ENCODE measurements at places on chromosomes 11 and 22. TPM values are rescaled to one million over a fixed set of nuclear protein-coding genes. Genes with fewer than 3 reads are reported as not detected.

DNA sequence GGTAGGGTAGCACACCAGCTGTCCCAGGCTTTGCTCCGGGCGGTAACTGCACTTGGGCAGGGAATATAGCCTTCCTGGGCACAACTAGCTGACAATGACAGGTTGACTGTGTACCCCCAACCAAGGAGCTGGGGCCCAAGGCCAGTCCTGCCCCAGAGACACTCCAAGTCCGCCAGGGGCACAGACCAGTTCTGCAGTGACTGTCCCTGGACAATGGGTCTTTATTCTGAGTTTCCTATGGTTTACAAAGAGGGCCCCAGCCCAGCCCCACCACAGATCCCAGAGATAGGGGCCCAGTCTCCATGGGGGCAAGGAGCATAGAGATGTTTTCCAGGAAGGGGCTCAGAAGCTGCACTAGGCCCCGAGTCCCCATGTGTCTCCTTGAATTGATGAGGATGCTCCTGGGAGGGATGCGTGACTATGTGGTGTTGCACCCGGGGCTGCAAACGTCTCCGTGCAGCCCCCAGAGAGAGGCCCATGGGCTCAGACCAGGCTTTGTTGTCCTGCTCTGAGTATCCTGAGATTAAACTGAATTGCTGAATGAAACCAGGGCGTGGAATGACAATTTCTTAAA, 48.4 kb downstream of the CD6 start:
- no peak for DNase-seq

DNA sequence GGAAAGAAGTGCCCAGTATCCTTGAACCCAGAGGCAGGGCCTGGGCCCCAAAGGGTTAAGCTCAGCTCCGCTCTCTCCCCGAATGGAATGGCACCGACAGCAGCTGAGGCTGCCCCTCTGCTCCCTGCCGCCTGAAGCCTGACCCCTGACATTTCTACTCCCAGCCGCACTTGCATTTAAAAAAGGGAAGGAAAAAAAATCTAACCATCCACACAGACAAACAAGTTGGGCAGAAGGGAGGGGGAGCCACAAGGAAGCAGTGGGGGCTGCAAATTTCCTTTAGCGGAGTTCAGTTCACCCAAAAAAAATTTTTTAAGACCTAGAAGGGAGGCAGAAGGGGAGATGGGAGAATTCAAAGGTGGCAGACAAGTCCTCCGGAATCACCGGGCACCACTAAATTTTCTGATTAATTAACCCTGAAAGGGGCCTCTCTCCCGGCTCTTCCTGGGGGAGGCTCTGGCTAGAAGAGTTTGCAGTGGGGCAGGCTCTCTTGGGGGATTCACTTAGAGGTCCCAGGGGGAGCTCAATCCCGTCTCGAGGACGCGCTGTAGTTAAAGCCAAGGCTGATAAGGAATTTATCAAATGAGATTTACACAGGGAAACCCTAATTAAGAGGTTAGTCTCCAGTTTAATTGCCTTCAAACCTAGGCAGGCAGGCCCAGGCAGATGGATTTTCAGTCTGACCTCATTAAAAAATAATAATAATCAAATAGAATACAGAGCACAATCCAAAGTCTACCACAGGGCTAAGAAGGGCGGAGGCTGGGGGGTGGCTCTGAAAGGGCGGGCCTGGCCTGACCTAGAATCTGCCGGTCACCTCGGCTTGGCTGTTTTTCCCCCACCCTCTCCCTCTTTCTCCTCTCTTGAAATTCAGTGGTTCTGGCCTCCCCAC, 25.6 kb downstream of the MN1 start:
- DNase-seq: peak; percentile 55

DNA sequence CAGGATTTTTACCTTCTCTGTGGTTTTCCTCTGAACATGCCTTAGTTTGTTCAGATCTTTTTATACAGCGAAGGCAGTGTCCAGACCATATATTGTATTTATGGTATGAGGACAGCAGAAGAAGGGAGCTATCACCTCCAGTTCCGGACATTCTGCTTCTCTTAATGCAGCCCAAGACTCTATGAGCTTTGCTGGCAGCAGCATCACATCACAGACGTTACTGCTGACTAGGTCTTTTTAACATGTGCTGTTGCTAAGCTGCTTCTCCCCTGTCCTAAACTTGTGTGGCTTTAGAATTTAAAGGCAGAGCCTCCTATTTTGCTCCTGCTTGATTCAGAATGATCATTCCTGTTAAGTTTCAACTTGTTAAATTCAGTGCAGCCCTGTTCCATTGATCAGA, 13.4 kb downstream of the MICAL2 start:
- DNase-seq: peak; percentile 58

GRCh38 chr22:36653316-36653715, 50.2 kb downstream of the CACNG2 start:
- no peak for DNase-seq

- DNase-seq: no peak
Observed at GRCh38 chr11:101466352-101466751, 117.5 kb downstream of the TRPC6 start.

DNA sequence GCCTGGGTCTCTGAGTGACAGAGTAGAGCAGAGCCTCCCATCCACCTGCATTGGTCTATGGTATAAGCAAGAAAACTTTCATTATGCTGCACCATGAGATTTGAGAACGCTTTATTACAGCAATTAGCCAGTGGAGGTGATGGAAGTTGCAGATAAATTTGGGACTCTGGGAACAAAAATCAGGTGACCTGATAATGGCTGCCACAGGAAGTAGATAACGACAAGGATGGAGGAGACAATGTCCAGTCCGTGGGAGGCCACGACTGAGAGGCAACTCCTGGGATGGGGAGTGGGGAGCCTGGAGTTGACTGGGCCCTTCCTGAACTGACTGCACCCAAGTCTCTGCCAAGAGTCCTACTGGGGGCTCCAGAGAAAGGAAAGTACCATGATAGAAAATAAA, 4.7 kb downstream of the MRGPRD start:
- no peak for DNase-seq

DNA sequence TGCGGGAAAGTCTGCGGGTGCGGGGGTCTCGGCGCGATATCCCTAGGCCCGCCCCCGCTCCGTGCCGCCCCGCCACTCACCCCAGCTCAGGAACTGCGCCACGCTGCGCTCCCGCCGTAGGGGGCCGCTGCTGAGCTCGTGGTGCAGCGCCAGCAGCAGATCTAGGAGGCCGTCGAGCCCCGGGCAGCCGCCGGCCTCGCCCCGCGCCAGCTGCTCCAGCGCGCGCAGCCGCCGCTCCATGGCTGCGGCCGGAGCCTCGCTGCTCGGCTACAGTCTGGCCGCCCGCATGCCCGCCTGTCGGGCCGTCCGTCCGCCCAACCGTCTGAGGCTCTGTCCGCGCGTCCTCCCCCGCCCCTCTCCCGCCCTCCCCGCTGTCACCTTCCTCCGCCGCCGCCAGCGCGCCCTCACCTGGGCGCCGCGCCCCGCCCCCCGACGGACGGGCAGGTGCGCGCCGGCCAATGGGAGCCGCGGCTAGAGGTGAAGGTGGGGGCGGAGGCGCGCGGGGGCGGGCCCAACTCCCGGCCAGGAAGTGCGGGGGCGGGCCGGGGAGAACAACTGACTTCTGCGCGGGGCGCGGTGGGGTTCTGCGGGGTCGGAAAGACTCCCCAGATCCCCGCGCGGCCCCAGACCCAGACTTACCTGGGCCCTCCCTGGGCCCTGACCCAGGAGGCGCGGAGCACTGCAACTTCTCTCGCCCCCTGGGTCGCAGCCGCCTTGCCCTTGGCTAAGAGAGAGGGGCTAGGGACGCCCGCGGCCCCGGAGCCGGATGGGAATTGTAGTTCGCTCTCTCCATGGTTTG, at the start of gene CDC42BPG:
Gene CDC42BPG (minus strand): TSS at position 324 of the 799 bp plus-strand sequence. CDS start 84 bp downstream, at position 240.
- DNase-seq: peak; percentile 87

GRCh38 chr22:45740236-45740635, 68.6 kb downstream of the ATXN10 start:
- DNase-seq: peak; percentile 25

- no peak for DNase-seq
Observed at GRCh38 chr11:2814751-2815150, 70.8 kb downstream of the CDKN1C start.

GRCh38 chr11:31870609-31871309, 59.6 kb upstream of the PAX6 start:
- peak; percentile 50 for DNase-seq

DNA sequence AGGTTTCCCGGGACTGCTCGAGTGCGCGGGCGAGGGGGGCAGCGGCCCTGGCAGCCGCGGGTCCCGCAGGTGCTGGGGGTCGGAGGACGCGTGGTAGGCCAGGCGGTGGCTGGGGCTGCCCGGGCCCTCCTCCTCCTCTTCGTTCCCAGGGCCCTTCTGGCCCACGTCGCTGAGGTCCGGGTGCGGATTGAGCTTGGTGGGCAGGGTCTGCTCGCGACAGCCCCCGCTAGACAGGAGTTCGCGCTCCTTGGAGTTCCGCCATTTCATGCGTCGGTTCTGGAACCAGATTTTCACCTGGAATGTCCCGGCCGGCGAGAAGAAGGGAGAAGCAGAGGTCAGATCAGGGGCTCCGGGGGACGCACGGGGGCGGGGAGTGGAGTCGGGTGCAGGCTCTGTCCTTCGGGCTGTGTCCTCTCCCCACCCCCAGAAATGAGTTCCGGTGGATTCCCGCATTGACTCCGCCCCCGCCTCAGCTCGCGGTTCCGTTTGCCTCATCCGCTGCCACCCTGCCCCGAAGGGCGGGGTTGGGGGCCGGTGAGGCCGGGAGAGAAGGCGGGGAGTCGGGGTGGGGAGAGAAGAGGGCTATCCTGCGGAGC, 3.9 kb downstream of the DBX1 start:
- no peak for DNase-seq

- peak; percentile 45 for DNase-seq
Observed at GRCh38 chr11:12245549-12246016, 131.8 kb upstream of the PARVA start.

DNA sequence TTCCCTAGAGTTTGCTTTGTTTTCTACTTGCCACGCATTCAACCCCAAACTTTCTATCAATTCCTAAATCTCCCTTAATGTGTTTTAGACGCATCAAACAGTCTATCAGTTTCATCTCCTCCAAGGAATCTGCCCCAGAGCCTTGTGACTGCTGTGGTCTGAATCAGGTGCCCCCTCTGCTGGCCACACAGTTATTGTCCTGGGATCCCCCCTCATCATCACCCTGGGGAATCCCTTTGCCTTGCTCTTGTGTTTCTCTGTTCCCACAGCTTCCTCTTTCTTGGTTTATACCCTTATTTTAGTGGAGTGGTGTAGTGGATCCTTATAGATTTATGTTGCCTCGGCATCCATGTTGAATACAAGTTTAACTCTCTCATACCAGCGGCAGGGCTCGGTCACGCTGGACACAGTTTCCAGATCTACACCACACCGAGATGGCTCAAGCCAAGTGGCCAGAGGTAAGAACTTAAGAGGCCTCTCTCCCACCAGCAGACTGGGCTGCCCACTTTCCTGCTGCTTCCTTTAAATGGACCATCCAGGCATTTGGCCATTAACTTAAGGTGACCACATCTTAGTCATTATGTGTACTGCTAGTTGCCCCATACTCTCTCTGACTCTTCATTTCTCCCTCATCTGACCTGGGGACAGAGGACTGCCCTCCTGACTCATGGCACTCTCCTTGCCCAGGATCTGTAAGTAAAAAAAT, 8.2 kb downstream of the UPB1 start:
- peak; percentile 85 for DNase-seq

DNA sequence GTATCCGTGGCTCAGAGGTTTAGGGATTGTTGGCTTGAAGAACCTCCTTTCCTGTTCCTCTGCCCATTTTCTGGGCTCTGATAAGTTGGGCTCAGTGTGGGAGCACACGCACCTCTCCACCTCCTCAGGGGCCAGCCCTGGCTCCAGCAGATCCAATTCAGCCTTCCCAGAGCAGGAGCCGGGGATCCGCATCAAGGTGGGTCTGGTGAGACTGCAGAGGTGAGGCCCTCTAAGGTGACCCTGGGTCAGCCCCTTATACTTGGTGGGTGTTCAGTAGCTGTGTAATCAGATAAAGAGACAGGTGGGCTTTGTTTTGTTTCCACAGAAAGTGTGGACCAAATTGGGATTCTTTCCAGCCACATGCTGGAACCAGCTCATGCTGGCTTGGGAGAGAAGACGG, 1466.0 kb downstream of the TBC1D22A start:
- no peak for DNase-seq

DNA sequence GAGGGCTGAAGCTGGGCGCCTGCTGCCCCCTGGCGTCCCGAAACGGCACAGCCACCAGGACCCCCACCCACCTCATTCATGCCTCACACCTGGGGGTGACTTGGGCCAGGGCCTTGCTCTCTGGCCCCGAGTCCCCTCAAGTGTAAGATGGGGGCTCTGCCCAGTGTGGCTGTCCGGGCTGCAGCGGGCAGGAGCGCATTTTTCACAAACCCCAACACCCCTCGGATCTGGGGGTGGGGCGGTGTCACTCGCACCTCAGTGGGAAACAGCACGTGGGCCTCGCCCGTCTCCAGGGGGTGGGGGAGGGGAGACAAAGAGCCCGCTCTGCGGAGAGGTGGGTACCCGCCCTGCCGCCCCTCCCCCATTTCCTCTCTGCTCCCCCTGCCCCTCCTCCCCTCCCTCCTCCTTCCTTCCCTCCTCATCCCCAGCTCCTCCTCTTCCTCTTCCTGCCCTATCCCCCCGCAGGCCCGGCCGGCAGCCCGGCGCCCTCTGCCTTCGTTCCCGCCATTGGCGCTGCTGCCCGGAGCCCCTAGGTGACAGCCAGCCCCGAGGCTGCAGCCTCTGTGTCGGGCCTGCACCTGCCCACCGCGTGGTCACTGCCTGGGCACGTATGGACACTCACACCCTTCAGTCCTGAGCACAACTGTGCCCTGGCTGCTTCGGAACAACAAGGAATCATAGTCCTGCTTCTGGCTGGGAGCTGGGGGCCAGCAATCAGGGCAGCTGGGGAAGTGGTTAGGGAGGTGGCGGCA, 6.8 kb upstream of the CDKN1C start:
- peak; percentile 55 for DNase-seq

DNA sequence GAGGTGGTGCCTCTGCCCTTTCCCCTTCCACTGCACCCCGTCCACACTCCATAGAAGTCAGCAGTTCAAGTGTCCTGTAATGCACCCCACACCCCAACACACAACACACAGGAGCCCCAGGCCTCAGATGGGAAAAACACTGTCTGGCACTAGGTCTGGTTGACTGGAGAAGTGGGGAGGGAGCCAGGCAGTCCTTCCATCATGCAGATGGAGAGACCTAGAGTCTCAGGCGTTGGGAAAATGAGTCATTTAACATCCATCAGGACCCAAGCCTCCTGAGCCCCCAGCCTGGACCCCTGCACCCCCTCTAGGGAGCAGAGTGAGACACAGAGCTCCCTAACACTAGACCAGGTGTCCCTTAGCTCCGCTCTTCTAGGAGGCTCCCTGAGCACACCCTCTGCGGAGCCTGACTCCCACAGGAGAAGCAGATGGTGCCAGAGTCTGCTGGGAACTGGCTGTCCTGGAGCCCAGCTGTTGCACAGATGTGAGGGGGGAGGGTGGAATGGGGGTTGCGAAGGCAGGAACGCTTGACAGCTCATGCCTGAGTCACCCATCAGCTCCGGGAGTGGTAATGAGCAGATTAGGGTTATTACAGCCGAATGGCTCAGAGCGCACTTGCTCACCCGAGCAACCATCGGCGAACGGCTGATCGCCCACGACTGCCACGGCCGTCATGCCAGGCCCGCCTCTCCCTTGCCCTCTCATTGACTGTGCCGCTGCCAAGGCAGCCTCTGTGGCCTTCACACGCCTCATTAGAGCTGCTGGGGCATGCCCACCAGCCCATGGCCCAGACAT, 22.1 kb upstream of the SYT7 start:
- DNase-seq: peak; percentile 98

- DNase-seq: no peak
Observed at GRCh38 chr11:10022764-10023163, 271.3 kb downstream of the SBF2 start.

Gene SIK2
- 14.8 TPM for total RNA-seq

Gene INS
- total RNA-seq: not detected

Gene LDHAL6A
- total RNA-seq: not detected

Gene RFPL3
- total RNA-seq: not detected

Gene OR8K5
- not detected for total RNA-seq

Gene CARD10
- total RNA-seq: 8.3 TPM

Gene SCGB1A1
- not detected for total RNA-seq

Gene SLC22A6
- total RNA-seq: not detected

Gene ARHGAP8
- 0.54 TPM for total RNA-seq

Gene MGAT3
- total RNA-seq: not detected

All from GM23248 (cell line).